ENCODE measurements at places on chromosomes 6 and 20.

- DNase-seq: no peak
These were observed 1.4 kb downstream of the WFDC2 start for GRCh38 chr20:45470937-45471336.

DNA sequence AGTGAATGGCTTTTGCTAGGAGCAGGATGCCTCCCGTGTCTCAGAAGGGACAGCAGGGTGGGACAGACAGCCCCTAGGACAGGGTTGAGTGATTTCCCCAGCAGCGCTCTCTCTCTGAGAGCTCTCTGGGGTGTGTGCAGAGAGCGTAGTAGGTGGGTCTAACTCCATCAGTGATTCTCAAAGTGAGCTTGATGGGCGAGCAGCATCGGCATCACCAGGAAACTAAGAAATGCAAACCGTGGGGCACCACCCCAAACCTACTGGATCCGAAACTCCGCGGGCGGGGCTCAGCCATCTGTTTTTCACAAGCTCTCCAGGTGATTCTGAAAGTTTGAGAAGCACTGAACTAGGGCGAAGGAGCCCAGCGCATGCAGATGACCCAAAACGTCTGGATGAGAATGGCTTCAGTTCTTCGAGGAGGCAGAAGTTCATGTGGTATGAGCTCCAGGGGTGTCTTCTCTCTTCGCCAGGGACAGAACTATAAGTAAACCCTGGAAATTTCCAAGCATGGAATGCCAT, 119.6 kb upstream of the RNF24 start:
- DNase-seq: no peak

- DNase-seq: peak; percentile 14
These were observed 75.9 kb upstream of the MYL9 start for GRCh38 chr20:36465109-36466080.

GRCh38 chr6:98137391-98137790, 697.0 kb upstream of the POU3F2 start:
- no peak for DNase-seq

DNA sequence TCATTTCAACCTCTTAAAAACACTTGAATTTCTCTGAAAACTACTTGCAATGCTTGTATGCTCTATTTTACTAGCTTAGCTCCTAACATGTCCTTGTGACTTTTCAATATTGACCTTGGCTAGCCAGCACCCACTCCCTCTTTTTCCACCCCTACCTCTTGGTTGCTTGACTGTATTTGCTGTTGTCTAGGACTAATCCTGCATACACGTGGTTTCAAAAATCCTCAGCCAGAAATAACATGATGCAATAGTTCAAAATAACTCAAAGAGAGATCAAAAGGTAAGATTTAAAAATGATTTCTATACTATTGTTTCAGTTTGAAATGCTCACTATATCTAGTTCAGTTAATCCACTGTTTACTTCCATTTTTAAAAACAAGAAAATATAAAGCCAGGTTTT, 102.3 kb upstream of the TBX18 start:
- DNase-seq: no peak

GRCh38 chr20:14062786-14063185, 67.5 kb downstream of the MACROD2 start:
- DNase-seq: no peak

DNA sequence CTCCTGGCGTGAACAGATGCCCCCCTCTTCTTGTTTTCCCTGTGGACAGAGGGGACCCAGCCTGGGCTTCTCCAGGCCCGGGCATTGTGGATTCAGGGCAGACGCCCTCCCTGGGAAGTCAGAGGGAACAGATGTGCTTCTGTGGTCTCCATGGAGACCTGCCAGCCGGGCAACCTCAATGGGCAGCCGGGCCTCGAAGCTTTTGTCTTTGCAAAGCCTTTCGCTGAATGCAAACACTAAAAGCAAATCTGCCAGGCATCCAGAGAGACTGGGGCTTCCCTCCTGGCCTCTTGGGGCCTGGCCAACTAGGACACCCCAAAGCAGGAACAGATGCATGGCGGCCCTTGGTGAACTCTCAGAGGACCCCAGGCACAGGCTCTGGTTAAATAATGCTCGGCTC, 370.0 kb upstream of the SULF2 start:
- DNase-seq: no peak

- DNase-seq: no peak
These were observed 87.5 kb downstream of the SYNJ2 start for GRCh38 chr6:158068893-158069799.
